ENCODE measurements at places on chromosomes 5 and 9. TPM values are rescaled to one million over a fixed set of nuclear protein-coding genes. Genes with fewer than 3 reads are reported as not detected.

PCDHGC5 gene
- 2.0 TPM for total RNA-seq

PCYOX1L gene
- 8.2 TPM for total RNA-seq

LRRC70 gene
- 1.2 TPM for total RNA-seq

SRA1 gene
- total RNA-seq, result 69.4 TPM

SLC36A2 gene
- total RNA-seq, result not detected

C9orf50 gene
- total RNA-seq, result not detected

KIAA0825 gene
- total RNA-seq, result 3.3 TPM

HRCT1 gene
- 0.58 TPM for total RNA-seq

ADGRD2 gene
- not detected for total RNA-seq

GHR gene
- total RNA-seq, result 2.8 TPM

AGXT2 gene
- not detected for total RNA-seq

ZFP62 gene
- total RNA-seq, result 23.4 TPM

SHISAL2B gene
- not detected for total RNA-seq

CER1 gene
- not detected for total RNA-seq

PROP1 gene
- not detected for total RNA-seq

SNX18 gene
- total RNA-seq, result 91.3 TPM

S100Z gene
- not detected for total RNA-seq

ADGRV1 gene
- total RNA-seq, result 0.19 TPM

DNAI1 gene
- total RNA-seq, result not detected

TAS2R1 gene
- 0.28 TPM for total RNA-seq

LOX gene
- 324 TPM for total RNA-seq

SLC25A2 gene
- 0.19 TPM for total RNA-seq

GNA14 gene
- 4.0 TPM for total RNA-seq

IFNA13 gene
- total RNA-seq, result not detected

SLC12A7 gene
- 19.4 TPM for total RNA-seq

NUDT12 gene
- total RNA-seq, result 16.6 TPM

PCDHB4 gene
- under 0.01 TPM for total RNA-seq

GOLM1 gene
- total RNA-seq, result 73.2 TPM

IFNK gene
- not detected for total RNA-seq

PCDHGA9 gene
- total RNA-seq, result 2.1 TPM

ARHGEF37 gene
- total RNA-seq, result 8.2 TPM

AHRR gene
- total RNA-seq, result 19.4 TPM

SURF2 gene
- total RNA-seq, result 10.1 TPM

PTGES gene
- total RNA-seq, result 9.0 TPM

PAEP gene
- not detected for total RNA-seq

NR5A1 gene
- not detected for total RNA-seq

CDX1 gene
- 0.38 TPM for total RNA-seq

PCDHB12 gene
- total RNA-seq, result 0.28 TPM
